ENCODE measurements at places on chromosomes 5 and 9.

GRCh38 chr5:29547236-29547865 is 1646.1 kb upstream of the CDH6 start:
- DNase-seq = no peak

DNA sequence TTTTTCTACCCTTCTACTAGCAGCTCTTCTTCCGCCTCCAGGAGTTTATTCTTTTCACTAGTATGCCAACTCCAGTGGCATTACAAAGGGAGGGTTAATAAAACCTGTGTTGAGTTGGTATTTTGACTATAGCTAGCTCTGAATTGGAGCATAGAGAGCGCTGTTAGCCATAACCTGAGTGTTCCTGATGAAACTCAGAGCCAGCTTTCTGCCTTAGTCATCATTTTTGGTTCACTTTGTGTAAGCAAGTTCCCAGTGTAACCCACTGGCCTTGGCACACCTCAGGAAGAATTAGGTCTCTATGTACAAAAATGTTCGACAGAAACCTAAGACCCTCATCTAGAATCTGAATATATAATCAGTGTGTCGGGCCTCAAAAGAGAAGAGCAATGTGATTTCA is 238.9 kb downstream of the NR3C1 start:
- no peak for DNase-seq

DNA sequence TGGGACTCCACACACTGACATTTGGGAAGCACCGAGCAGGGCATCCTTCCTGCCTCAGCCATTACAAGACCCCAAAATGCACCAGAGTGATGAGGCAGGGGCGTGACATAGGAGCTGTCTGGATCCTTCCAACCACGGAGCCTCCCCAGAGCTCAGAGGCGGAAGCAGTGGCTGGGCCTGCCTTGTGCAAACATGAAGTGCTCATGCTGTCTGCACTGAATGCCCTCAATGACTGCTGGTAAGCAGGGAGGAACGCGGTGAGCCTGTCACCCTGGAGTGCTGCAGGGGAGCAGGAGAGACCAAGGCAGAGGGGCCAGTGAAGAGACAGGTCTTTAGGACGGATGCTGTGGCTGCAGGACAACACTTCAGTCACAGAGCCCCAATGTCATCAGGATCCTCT is 60.2 kb upstream of the HRH2 start:
- no peak for DNase-seq

DNA sequence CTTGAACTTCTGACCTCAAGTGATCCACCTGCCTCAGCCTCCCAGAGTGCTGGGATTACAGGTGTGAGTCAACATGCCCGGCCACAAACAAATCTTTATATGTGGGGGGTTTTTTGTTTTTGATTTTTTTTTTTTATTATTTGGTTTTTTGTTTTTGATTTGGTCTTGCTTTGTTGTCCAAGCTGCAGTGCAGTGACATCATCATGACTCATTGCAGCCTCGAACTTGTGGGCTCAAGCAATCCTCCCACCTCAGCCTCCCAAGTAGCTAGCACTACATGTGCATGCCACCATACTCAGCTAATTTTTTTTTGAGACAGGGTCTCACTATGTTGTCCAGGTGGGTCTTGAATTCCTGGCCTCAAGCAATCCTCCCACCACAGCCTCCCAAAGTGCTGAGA is 42.4 kb downstream of the ALDH7A1 start:
- no peak for DNase-seq

DNA sequence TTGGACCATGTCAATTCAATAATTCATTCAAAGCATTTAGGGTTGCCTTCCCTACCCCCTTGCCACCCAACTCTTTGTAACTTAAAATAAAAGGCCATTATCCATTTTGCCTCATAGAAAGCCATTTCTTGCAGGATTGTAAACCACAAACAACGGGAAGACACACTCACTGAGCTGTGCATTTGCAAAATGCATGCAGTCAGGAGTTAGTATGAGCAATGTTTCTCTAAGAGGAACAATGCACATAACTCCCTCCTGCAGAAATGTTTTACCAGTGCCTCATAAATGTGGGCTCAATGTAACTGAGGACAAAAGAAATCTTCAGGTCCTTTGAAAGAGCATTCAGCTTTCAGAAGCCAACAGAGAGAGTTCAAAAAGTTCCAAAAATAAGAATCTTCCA is 98.5 kb upstream of the ABCA1 start:
- no peak for DNase-seq

GRCh38 chr5:58849921-58850667 is 267.2 kb downstream of the RAB3C start:
- DNase-seq = no peak

- no peak for DNase-seq
These were observed 241.4 kb upstream of the SLC24A2 start for GRCh38 chr9:20030221-20030620.

GRCh38 chr9:16626577-16627130 is 243.8 kb downstream of the BNC2 start:
- no peak for DNase-seq
